ENCODE measurements at places on chromosomes 7 and 10. TPM values are rescaled to one million over a fixed set of nuclear protein-coding genes. Genes with fewer than 3 reads are reported as not detected.

- DNase-seq: no peak
- H3K27me3 ChIP-seq: no peaks in the 10 kb centered on the region
- no peak overlapping the region for H3K4me3 ChIP-seq
- no peaks in the 10 kb centered on the region for H3K36me3 ChIP-seq
Measured at GRCh38 chr7:152366662-152367061, 69.1 kb downstream of the KMT2C start.

DNA sequence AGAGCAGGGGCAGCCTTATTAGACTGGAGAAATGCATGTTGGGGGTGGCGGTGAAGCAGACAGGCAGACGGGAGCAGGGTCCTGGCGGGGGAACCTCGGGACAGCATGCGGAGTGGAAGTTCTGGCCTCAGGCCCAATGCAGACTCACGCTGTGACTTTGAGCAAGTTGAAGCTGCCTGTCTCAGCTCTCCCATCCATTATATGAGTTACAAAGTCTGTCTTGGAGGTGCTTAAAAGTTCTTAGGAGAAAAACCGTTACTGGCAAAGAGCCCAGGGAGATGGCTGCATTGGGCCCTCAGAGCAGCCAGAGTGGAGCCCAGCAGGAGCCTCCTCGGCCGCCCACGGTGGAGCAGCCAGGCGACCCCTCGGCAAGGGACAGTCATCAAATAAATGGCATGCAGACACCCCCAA, 509.5 kb downstream of the PLXNA4 start:
- H3K36me3 ChIP-seq: no peaks in the 10 kb centered on the region
- no peak overlapping the region for H3K27ac ChIP-seq
- H3K4me1 ChIP-seq: peaks cover 6% of the 10 kb centered on the region
- H3K27me3 ChIP-seq: no peaks in the 10 kb centered on the region
- DNase-seq: no peak
- H3K4me3 ChIP-seq: no peak overlapping the region

- peaks cover 3% of the 10 kb centered on the region for H3K4me1 ChIP-seq
- DNase-seq: no peak
- no peaks in the 10 kb centered on the region for H3K27me3 ChIP-seq
- H3K36me3 ChIP-seq: no peaks in the 10 kb centered on the region
Measured at GRCh38 chr10:70528741-70529362, 50.3 kb downstream of the PALD1 start.

DNA sequence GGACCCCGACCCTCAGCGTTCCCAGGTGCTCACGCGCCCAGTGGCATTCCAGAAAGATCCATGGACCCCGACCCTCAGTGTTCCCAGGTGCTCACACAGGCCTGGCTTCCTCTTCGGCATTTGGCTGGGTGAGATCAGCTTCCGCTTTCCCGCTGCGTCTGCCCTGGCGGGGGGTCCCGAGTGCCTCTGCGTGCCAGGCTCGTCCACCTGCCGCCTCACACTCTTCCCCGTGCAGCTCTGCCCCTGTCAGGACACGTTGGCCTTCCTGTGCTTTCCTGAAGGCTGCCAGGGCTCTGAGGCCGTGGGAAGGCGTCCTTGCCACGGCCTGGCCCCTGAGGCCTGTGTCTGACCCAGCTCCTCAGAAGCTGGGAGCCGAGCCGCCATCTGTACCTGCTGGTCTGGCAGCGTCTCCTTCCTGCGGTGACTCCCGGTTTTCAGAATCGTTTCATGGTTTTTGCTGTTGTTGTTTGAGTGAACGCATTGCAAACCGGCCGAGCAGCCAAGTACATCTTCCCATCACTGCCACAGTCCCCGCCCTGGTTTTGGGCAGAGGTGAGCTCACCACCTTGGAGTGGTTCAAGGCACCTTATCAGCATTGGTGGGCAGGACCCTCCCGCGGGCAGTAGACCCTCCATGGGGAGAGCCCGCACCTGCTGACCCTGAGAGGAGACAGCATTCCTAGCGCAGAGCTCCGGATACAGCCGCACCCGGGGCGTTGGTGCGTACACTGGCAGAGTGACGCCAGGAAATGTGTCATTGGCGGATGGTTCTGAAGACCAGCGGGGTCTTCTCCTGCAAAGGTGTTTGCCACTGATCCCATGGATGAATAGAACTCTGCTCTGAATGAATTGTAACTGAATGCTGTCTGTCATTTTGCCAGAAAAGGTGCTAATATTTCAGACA, 17.4 kb downstream of the NKX6-2 start:
- DNase-seq: no peak
- H3K27me3 ChIP-seq: no peaks in the 10 kb centered on the region

- H3K36me3 ChIP-seq: no peaks in the 10 kb centered on the region
- H3K4me3 ChIP-seq: no peak overlapping the region
- no peaks in the 10 kb centered on the region for H3K27me3 ChIP-seq
- peaks cover 16% of the 10 kb centered on the region for H3K4me1 ChIP-seq
- DNase-seq: no peak
Measured at GRCh38 chr10:50421026-50421719, 169.9 kb upstream of the ASAH2 start.

- no peak for DNase-seq
- no peak overlapping the region for H3K27ac ChIP-seq
- no peaks in the 10 kb centered on the region for H3K4me1 ChIP-seq
- no peak overlapping the region for H3K4me3 ChIP-seq
- no peaks in the 10 kb centered on the region for H3K27me3 ChIP-seq
Measured at GRCh38 chr7:131721660-131722059, 165.2 kb upstream of the PODXL start.

- no peaks in the 10 kb centered on the region for H3K36me3 ChIP-seq
- H3K4me1 ChIP-seq: peaks cover 58% of the 10 kb centered on the region
- DNase-seq: peak; percentile 71
- no peaks in the 10 kb centered on the region for H3K27me3 ChIP-seq
- no peak overlapping the region for H3K27ac ChIP-seq
Measured at GRCh38 chr7:22561321-22561811, 61.4 kb upstream of the STEAP1B start.

The NAT16 gene
- not detected for total RNA-seq

GRCh38 chr10:126959431-126959830, 54.2 kb downstream of the DOCK1 start:
- no peaks in the 10 kb centered on the region for H3K36me3 ChIP-seq
- DNase-seq: no peak
- no peak overlapping the region for H3K27ac ChIP-seq
- H3K4me1 ChIP-seq: peaks cover 3% of the 10 kb centered on the region
- no peaks in the 10 kb centered on the region for H3K27me3 ChIP-seq

The SKIDA1 gene
- total RNA-seq: 0.69 TPM

- H3K27me3 ChIP-seq: no peaks in the 10 kb centered on the region
- no peak for DNase-seq
- H3K4me3 ChIP-seq: no peak overlapping the region
- H3K36me3 ChIP-seq: no peaks in the 10 kb centered on the region
- no peak overlapping the region for H3K27ac ChIP-seq
Measured at GRCh38 chr7:95104739-95105138, 197.3 kb downstream of the PPP1R9A start.

- DNase-seq: no peak
- H3K36me3 ChIP-seq: no peaks in the 10 kb centered on the region
- no peak overlapping the region for H3K27ac ChIP-seq
- no peaks in the 10 kb centered on the region for H3K27me3 ChIP-seq
- peaks cover 45% of the 10 kb centered on the region for H3K4me1 ChIP-seq
Measured at GRCh38 chr7:157339777-157340677, 3.2 kb downstream of the DNAJB6 start.
